ENCODE measurements at places on chromosomes 12 and 14. TPM values are rescaled to one million over a fixed set of nuclear protein-coding genes. Genes with fewer than 3 reads are reported as not detected.

CD27 gene
- not detected for total RNA-seq

GRCh38 chr14:65151609-65151956 lies 49.3 kb upstream of the MAX start:
- DNase-seq, result no peak

DNA sequence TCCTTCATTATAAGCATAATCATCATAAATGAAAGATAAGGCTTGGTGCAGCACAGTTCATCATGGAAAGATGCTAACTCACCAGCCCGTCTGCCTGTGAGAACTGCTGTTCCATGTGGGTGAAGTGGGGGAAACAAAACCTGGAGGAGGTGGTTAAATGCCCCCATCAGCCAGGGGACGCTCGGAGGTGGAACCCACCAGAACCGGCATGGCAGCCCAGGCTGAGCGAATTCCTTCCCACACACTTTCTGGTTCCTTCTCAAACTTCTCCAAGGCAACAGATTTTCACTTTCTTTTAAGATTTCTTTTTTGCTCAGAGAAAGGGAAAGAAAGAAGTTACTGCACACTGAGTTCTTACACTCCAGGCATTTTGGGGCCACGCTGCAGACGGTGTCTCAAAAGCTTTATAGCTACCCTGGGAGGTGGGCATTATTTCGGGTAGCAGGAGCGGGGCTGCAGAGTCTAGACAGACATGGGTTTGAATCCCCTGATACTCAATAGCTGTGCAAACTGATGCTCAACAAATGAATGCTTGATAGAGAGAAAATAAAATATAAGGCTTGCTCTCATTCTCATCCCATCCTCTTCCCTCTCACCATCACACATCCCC lies 190.7 kb downstream of the BCL11B start:
- no peak for DNase-seq

- DNase-seq, result no peak
These were observed 1.4 kb upstream of the SAV1 start for GRCh38 chr14:50669441-50669986.

GPR68 gene
- 2.3 TPM for total RNA-seq

- no peak for DNase-seq
These were observed 20.3 kb upstream of the FAIM2 start for GRCh38 chr12:49923880-49924556.

DNA sequence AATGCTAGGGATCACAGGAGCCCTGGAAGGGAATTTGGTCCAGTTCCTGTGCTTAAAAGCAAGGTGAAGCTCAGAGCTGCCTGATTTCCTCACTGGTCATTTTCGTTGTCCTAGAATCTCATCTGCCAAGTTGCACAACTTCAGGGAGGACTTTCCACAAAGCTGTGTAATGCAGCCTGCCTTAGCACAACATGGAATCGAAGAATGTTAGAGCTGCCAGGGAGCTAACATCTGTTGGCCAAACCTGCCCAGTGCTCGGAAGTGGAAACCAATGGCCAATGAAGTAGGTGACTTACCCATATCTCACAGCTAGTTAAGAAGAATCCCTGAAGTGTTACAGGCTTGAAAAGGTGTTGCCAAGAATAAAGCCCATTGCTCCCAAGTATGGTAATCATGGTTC lies 79.9 kb upstream of the SSTR1 start:
- DNase-seq, result no peak

IAPP gene
- total RNA-seq, result not detected

DNA sequence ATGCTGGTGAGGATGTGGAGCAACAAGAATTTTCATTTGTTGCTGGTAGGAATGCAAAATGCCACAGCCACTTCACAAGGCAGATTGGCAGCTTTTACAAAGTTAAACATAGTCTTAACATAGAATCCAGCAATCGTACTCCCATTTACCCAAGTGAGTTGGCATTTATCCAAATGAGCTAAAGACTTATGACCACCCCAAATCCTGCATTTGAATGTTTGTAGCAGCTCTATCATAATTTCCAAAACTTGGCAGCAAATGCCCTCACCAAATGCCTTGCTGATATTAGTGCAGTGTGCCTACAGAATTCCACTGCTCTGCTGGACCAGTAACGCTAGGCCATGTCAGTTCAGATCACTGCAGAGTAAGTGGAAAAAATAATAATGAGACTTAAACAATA lies 120.7 kb upstream of the AMIGO2 start:
- no peak for DNase-seq

DNA sequence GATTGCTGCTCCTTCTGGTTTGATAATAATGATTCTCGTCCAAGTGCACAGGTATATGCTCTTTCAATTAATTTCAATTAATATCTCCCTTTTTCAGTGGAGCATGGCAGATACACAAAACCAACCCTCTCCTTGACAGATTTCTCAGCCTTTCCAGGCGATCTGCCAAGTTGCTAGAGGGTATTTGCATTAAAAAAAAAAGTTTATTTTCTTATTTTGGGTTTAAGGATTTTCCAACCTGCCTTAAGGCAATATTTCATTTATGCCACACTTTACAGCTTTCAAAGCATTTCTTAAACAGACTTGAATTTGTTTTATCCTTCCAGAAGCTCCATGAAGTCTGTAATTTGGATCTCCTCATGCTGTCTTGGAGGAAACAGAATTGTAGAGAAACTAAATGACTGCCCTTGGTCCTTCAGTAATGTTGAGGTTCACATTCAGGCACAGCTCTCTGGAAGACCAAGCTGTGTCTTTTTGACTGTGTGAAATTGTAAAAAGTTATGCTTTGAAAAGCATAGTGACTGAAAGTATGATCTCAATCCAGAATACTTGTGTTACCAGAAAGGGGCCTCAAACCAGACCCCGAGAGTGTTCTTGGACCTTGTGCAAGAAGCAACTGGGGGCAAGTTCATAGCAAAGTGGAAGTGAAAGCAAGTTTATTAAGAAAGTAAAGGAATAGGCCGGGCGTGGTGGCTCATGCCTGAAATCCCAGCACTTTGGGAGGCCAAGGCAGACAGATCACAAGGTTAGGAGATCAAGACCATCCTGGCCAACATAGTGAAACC lies 2.3 kb downstream of the DGLUCY start:
- DNase-seq, result no peak

NKX2-1 gene
- not detected for total RNA-seq

NR1H4 gene
- not detected for total RNA-seq

DNA sequence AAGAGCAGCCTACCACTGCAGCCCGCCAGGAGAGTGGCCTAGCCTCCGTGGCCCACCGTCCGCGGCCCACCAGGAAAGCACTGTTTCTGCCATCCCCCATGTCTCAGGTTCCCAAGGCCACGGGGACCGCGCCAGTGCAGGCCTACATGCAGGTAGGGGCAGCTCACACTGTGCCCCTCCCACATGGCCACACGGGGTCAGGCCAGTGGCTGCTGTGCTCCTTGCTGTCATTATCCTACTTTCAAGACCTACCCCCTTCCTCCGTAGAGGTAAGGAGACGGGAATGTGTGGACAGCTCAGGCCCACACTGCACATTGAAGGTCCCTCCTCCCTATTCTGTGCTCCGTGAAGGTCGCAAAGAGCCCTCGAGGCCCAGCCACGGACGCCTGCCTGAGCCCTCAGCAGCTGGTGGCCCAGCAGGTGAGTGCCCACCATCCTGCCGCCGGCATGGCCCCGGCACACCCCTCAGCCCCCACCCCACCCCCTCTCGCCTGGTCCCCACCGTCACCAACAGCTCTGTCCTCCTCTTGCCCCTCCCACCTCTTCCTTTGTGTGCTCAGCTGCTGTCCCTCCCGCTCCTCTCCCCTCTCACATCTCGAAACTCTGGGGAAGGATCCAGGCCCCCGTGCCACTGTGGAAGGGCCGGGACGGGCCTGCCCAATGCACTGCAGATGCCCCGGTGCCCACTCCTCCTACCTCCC lies 10.0 kb downstream of the DDX51 start:
- DNase-seq, result no peak

DNA sequence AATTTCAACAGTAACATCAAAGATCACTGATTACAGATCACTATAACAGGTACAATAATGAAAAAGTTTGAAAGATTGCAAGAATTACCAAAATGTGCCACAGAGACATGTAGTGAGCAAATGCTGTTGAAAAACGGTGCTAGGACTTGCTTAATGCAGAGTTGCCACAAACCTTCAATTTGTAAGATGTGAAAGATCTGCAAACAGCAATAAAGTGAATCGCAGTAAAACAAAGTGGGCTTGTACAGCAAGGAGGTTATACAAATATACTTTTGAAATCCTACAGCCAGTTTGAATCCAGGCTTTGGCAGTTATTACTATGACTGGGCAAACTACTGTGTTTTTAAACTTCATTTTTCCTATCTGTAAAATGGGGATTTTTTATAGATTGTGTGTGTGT lies 1.0 kb upstream of the PLEKHA5 start:
- DNase-seq, result no peak

- peak; percentile 54 for DNase-seq
These were observed 112.2 kb upstream of the FKBP4 start for GRCh38 chr12:2682296-2683251.

ZFHX2 gene
- 1.2 TPM for total RNA-seq

ETFBKMT gene
- total RNA-seq, result 1.8 TPM

GRCh38 chr14:20306079-20306423 lies 300 bp upstream of the TTC5 start:
- DNase-seq, result no peak

CCDC196 gene
- not detected for total RNA-seq

GRCh38 chr12:15581006-15581405 lies 208.2 kb downstream of the EPS8 start:
- DNase-seq, result no peak

DNA sequence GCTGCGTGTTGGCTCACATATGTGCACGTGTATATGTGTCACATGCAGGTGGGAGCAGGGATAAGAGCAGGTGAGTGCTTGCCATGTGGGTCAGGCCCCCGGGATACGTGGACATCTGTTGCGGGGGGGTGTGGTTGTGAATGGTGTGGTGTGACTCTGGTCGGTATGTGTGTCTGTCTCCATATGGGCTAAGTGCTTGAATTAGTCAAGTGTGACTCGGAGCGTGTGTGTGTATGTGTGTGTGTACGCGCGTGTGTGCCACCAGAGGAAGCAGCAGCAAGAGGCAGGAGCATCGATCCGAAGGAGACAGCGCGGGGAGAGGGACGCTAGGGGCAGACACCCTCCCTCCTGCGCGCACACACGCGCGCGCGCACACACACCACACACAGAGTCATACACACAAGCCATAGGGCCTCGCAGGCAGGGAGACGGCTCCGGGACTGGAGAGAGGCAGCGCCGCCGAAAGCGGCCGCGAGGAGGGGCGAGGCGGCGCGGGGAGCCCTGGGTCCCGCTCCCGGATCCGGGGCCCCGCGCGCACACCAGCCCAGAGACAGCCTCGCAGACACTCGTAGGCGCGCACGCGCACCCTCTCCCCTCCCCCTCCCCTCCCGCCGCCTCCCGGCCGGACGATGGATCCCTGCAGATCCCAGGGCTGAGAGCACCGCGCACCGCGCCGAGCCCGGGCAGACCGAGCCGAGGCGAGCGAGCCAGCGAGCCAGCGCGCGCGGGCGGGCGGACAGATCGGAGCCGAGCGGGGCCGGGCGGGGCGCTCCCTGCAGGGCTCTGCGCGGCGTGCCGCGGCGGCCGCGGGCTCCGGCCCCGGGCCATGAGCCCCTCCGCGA lies at the start of gene ASIC1:
Gene ASIC1 (plus strand): TSS at position 597 of the 842 bp plus-strand sequence. CDS start 1,171 bp downstream, outside the sequence.
- peak; percentile 56 for DNase-seq

GRCh38 chr12:21546716-21547115 lies 20.6 kb downstream of the SPX start:
- DNase-seq, result peak; percentile 1

P2RX2 gene
- not detected for total RNA-seq

DNA sequence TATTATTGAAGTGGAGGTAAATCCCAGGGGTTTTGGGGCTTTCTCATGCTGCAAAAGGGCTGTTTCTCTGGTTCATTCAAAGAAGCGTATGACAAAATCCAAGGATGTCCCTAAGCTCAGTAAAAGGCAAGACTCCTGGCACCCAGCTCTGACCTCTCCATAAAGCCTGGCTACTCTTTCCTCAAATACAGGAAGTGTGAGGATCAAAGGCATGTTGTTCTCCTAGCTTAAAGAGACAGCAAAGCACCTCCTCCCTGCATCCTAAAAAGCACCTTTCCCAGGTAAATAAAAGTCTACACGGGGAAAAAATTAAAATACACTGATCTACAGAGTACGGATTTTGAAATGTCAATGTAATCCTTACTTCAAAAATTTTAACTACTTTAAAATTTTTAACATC lies 118.6 kb downstream of the LMNTD1 start:
- no peak for DNase-seq

PLEKHH1 gene
- 4.3 TPM for total RNA-seq

DNA sequence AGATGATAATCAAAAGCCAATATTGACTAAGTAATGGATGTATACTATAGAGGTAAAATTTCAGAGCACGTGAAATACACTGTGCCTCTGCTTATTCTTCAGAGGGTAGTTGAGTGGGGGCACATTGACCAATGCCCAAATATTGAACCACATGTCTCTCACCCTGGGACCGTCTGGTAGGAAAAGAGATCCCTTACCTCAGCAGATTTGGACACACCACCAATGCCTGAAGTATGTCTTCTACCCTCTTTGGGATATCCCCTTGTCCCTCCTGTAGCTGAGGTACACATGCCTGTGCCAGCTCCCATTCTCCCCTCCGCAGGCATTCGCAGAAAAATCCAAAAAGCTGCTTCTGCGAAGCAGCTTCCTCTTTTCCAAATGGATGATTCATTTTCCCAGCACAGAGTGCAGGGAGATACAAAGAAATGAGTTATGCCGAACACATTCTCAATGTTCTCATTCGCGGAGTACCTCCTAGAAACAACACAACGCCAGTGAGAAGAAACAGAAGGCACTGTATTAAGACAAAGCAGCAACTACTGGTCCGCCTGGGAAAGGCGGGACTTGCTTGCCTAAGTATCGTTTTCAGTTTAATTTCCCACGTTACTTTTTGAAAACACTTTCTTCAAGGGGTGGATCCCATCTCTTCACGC lies 691 bp downstream of the ZFYVE26 start:
- peak; percentile 18 for DNase-seq

ADCY6 gene
- 15.6 TPM for total RNA-seq

DNA sequence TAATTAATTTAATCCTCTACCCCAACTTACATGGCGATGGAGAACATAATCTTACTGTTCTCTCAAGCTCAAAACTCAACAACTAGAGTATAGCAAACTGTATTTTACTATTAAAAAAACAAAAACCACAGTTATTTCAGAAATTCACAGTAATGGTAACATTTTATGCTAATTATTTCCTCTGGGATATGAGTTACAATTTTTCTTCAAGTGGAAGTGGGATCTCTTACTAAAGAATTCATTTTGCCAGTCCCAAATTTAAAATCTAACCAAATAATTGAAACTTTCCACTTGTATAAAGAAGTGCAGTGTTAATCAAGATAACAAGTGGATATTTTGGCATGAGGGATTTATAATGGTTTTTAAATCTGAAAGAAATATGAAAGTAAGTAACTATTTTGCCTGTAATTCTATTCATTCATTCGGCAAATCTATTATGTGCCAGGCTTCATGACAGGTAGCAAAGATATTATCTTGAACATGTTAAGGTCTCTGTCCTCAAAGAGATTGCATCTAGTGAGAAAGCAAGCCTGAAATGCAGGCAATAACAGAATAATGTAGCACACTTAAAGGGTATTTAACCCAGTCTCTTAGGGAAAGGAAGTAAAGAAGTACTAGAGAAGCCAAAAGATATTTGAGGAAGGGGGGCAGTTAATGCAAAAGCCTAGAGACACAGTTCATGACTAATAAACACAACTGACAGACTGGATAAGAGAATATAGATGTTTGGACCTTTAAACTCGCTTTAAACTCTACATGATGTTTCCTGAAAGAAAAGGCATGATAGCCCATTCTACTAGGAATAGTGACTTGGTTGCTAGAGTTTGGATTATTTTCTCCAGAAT lies 44.0 kb downstream of the TAOK3 start:
- DNase-seq, result no peak
